ENCODE measurements at places on chromosomes 1 and 21.

DNA sequence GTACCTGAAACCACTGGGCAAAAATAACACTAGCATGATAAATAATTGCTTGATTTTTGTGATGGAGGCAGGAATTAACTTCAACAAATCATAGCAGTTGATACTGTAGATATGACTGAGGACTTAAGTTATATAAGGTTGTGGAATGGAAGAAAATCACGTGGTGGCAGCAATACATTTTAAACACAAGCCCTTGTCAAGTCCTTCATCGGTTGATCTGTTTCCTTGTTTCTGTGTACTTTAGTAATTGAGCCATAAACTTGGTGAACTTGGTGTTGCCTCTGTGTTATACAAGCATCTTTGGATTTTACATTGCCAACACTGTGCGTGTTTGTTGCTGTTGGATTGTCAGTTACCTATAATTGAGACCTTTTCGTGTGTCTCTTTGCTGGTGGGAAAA lies 114.4 kb downstream of the CAMTA1 start:
- no peak for DNase-seq

GRCh38 chr1:203567596-203567995 lies 59.0 kb upstream of the ATP2B4 start:
- DNase-seq, result no peak

GRCh38 chr1:219566951-219567947 lies 45.7 kb downstream of the ZC3H11B start:
- no peak for DNase-seq

DNA sequence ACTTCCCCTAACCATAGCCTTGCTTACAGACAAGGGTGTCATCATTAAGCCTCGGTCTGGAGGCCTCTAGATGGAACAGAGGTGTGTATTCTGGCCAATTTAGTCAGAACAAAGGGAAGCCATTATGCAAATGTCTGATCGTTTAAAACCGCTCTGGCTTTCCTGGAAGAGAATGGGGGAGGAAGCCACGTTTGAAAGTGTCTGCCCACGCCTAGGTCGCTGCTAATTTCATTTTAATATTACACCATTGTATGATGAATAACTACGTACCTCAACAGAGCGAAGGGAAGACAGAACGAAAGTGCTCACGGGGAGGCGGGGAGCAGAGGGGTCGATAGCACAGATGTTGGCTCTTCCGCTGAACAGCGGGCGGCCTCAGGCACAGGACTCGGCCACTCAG lies 41.1 kb upstream of the CSF3R start:
- DNase-seq, result no peak

GRCh38 chr1:173383351-173383750 lies 93.8 kb upstream of the PRDX6 start:
- no peak for DNase-seq

- no peak for DNase-seq
These were observed 30.2 kb downstream of the FAM177B start for GRCh38 chr1:222767152-222767571.

DNA sequence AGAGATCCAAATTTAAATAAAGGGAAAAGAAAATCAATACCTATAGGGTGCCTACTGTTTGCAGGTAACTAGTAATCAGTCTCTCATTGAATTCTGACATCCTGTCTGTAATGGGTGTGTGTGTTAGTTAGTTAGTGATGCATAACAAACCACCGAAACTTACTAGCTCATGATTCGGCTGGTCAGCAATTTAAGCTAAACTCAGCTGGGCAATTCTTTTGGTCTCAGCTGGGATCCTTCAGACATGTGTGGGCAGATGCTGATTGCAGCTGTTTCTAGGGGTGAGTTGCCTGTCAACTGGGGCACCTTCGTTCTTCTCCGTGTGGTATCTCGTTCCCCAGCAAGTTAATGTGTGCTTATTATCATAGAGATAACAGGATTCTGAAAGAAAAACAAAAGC lies 40.2 kb upstream of the ZNF124 start:
- no peak for DNase-seq

DNA sequence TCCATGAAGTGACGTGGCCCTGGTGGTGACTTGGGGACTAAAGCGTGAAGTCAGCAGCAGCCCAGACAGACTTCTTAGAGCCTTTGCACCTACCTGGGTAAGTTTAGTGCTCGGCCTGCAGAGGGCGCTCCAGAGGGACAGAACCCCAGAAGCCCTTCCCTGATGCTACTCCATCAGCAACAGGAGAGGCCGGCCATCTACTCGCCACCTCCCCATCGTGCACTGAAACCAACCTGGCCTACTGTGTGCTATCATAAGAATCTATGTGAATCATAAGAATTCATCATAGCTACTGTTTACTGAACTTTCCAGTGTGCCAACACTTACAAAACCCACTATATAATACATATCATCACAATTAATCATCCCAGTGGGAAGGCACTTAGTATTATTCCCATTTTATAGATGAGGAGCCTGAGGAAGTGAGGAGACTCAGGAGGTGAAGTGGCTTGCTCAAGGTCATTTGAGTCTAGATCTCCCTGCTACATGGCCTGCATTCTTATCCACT lies 7.9 kb upstream of the EDN2 start:
- DNase-seq, result no peak

DNA sequence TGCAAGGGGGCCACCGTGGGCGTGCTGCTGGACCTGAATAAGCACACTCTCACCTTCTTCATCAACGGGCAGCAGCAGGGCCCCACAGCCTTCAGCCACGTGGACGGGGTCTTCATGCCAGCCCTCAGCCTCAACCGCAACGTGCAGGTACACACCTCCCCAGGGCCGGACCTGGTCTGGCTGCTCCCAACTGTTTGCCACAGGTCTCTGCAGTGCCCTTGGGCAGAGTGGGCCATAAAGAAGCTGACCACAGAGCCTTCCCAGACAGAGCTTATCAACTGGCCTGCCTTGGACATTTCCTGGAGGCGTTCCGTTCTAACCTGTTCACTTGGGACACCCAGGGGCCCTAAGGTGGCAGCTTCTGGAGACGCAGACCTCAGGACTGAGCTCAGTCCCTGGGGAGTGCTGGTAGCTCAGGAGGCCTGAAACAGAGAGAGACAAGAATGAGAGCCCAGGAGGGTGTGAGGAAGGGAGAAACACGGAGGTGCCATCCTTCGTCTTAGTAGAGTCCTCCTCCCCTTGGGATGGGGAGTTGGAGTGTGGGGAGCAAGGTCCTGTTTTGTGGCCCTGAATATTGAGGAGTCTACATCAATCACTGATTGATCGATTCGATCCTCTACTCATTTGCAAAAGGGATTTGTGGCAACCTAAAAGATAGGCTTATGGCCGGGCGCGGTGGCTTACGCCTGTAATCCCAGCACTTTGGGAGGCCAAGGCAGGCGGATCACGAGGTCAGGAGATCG lies 27.0 kb upstream of the GNPAT start:
- no peak for DNase-seq

- DNase-seq, result no peak
These were observed 51.2 kb downstream of the EXO1 start for GRCh38 chr1:241899210-241899609.

DNA sequence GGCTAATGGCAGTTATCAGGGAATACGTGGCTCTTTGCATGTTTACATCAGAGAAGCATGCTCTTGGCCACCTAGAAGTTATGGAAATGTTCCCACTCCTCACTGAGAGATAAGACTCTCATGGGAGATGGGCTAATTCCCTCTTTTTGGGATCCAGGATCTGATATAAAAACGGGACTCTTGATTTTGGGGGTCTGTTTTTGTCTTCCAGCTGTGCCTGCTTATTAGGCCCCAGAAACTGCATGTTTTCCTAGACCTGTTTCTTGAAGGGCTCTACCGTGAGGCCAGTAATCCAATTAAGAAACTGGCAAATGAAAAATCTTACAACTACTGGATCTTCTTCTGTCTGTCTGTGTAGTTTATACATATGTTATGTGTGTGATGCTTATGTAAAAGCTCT lies 47.0 kb upstream of the PTCH2 start:
- DNase-seq, result no peak

DNA sequence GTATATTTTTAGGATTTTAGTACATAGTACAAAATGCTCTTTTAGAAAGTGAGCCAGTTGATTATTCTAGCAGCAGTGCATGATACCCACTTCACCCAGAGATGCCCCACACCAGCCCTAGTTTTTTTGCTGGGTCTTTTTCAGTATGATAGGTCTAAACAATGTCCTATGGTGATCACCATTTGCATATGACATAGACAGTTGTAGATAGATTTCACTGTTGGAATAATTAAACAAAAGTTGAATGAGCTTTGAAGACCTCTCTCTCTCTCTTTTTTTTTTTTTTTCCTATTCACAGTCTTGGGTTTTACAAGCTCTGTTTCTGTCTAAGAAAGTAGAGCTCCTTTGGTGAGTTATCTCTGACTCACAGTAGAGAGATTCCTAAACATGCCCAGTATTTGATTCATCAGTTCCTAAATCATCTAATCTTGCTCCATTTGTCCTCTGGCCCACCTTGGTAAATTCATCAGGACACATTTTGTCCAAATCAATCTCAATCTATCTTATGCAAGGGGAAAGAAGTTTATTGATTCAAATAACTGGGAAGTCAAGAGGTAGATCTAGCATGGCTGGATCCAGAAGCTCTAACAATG lies 44.7 kb upstream of the VAV3 start:
- peak; percentile 33 for DNase-seq

GRCh38 chr1:205470131-205470530 lies 14.3 kb upstream of the BLACAT1 start:
- no peak for DNase-seq

- DNase-seq, result no peak
These were observed 10.7 kb downstream of the PSRC1 start for GRCh38 chr1:109272021-109272799.

DNA sequence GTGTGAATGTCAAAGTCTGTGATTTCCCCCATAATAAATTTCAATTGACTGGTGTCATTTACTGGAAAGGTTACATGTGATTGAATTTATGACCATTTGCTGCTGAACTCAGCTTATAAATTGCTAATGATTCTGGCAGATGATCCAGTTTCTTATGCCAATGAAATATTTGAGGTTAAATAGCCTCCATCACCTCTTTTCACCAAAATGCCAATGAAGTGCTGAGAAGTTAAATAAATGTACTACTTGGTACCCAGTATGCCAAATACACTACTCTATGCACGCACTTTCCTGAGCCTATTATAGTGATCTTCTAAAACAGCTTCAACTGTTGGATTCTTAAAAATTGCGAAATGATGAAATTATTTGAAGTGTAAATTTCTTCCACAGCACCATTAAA lies 741.4 kb downstream of the PLA2G4A start:
- DNase-seq, result no peak

DNA sequence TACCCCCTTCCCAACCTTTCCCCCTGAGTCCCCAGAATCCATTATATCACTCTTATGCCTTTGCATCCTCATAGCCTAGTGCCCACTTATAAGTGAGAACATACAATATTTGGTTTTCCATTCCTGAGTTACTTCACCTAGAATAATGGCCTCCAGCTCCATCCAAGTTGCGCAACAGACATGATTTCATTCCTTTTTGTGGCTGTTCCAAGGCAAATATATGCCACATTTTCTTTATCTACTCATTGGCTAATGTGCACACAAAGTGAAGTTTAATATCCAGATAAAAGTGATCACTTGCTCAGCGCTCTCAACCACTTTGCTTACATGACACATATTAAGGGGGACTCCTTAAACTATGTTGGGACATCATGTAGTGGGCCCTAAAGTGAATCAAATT lies 72.4 kb upstream of the TIAM1 start:
- no peak for DNase-seq

GRCh38 chr1:38270849-38271633 lies 224.4 kb upstream of the POU3F1 start:
- no peak for DNase-seq

- no peak for DNase-seq
These were observed 19.4 kb downstream of the AGRN start for GRCh38 chr1:1039145-1039910.

Measured in AG09309 (cell line).